ENCODE measurements at places on chromosomes 7 and 10.

DNA sequence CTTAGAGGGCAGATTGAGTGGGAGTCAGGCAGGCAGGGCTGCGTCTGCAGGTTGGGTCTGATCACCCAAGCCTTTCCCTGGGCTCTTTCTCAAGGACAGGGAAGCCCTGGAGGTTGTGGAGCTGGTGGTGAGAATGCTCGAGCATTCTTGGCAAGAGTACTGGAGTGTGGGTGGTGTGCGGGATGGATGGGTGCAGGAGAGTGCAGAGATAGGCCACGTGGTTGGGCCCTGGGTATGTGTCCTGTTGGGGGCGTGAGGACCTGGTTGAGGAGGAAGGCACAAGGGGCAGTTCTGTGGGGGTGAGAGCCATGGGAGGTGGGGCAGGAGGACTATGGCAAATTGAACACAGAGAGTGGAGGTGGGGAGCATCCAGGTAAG lies 135.9 kb downstream of the PTPN20 start:
- no peak for DNase-seq

DNA sequence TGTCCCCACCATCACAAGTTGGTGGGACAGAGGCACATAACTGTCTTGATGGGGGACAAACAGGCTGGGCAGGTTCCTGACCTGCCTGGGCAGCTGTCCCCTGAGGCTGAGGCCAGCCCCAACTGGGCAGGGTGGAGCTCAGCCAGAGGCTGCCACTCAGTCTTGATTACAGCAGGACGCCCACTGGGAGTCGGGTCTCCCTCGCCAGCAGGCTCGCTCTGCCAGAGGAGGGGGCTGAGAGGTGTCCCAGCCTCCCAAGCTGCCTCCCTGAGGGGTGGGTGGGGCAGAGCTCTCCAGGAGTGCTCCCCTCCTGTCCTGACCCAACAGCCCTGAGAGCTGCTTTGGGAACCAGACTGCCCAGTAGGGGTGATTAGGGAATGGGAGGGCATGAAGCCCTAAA lies 1.8 kb upstream of the CAMK2G start:
- peak; percentile 89 for DNase-seq

- DNase-seq: no peak
Observed at GRCh38 chr10:88292185-88292514, 291.0 kb downstream of the RNLS start.

DNA sequence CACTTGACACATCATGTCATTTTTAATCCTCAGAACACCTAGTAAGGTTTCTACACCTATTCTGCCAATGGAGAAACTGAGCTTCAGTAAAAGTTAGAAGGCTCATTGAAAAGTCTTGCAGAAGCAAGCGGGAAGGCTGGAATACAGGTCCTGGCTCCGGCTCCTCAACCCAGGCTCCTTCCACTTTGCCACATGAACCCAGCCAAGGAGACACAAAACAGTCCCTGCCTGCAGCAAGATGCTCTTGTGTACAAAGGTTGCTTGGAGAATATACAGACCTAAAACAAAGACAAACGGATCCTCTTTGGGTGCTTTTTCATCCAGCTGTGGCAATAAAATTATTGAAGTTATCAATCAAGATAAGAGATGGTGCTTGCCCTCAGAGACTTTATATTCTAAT lies 106.8 kb downstream of the SORBS1 start:
- DNase-seq: no peak

- DNase-seq: peak; percentile 81
Observed at GRCh38 chr7:29606287-29606721, 42.7 kb downstream of the PRR15 start.

GRCh38 chr7:80106498-80107113 lies 28.0 kb upstream of the GNAI1 start:
- no peak for DNase-seq

DNA sequence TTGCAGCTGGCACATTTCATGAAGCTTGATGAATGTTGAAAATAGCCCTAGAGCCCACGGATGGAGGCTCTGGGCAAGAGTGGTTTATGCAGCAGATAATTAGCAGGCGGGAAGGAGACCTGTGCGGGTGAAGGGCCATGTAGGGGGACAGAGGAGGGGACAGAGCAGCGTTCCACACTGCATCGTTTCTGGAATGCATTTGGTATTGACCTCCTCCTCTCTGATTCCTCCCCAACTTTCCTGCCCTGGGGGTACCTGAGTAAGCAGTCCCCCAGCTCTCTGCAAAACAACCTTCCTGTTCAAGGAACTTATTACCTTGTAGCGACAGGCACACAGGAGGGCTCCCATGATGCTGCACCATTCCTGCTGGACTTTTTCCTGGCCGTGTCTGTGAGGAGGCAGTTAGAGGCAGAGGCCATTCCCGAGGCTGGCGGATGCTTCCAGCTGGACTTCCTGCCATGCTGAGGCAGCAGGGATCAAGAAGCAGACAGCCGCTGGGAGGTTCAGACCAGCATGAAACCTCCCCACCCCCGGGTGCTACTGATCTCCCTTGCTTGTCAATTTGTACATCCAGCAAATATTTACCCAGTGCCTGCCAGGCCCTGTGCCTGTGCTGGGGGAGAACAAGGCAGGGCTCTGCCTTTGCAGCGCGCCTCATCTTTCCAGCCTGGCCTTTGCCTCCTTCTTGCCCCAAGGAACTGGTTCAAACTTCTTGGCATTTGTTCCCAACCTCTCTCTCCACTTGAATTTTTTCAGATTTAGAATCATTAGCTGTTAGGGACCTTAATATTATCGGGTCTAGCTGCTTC lies 28.7 kb downstream of the SLC29A3 start:
- DNase-seq: no peak

DNA sequence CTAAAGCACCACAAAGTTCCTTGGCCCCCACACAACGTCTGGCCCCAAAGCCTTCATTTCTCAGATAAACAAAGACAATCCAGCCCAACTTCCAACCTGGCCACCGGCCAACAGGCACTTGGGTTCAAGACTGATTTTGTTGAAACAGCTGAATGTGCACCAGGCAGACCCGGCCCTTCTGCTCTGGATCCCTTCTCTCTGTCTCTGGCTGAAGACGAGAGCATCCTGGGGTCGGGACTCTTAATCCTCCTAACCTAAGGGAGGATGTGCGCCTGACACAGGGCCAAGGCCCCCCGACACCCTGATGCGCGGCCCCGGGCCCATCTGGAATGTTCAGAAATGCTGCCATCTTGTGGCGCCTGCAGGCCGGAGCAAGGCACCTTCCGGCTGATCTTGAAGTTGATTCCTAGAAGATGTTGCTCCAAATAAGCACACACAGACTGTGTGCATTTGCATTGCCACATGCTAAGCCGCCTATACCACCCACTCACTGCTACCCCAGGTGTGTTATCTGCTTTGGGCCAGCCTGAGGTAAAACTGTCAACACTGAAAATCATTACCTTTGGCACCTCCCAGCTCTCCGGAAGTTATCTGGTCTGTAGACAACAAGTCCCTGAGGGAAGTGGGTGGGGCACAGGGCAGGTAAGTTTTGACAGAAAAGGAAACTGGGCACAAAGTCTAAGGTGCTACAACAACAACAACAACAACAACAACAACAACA lies 98.4 kb upstream of the HABP2 start:
- peak; percentile 67 for DNase-seq

DNA sequence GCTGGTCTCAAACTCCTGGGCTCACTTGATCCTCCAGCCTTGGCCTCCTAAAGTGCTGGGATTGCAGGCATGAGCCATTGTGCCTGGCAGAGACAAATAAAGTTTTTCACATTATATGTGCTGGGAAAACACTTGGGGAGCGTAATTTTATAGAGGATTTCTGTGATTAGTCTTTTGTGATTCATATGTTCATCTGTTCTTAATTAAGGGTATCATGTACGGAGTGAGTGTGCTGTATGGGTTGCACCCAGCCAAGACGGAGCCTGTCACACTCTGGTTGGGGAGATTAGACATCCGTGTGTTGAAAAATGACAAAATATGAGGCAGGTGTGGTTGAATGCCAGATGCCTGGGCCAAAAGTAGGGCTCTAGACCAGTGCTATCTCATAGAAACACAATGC lies 10.3 kb downstream of the ADRB1 start:
- no peak for DNase-seq

- no peak for DNase-seq
Observed at GRCh38 chr7:87113077-87113476, 39.2 kb upstream of the DMTF1 start.

GRCh38 chr10:17737027-17737965 lies 14.7 kb upstream of the TMEM236 start:
- DNase-seq: no peak

DNA sequence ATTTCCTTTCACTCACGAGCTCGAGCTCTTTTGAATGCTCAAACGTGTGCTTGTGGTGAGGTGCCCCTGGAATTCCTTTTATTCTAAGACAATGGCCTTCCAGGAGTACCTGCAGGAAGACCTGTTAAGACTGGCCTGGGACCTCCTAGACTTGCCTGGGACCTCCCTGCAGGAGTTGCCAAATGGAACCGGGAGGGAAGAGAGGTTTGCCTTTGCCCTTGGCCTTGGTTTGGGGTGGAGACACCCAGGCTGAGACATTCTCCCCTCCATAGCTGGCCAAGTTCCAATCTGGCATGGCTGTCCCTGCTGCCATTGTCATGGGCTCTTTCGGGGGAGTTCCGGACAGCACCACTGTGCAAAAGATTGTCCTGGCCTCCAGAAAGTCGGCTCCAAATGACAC lies 39.7 kb downstream of the DNAJB12 start:
- no peak for DNase-seq

- peak; percentile 47 for DNase-seq
Observed at GRCh38 chr7:39733881-39734632, 110.7 kb downstream of the RALA start.

GRCh38 chr7:20595971-20596370 lies 19.5 kb upstream of the ABCB5 start:
- DNase-seq: no peak

DNA sequence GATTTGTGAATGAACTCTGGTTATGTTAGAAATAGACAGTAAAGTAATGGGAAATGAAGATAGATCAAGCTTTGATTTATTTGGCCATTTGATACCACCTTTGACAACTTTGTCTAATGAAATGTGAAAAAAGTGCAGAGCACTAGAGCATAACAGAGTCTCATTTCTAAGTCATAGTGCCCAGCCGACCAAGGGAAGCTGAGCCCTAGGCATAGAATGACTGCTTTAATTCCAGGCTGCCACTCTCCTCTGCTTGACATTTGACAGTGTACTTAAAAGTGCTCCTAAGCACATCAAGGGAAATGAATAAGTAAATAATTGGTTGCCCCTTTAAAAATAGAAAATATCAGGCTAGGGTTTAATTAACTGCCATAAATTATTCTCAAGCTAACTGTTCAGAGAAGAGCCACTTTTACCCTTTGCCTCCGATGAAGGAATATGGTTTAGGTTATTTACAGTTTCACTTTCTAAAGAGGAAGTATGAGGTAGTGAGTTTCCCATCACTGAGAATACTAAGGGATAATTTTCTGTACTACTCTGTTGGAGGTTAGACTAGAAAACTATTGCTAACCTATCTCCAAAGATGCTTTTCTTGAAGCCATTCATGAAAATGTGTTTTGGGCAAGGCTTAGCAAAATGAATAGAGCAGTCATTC lies 591.6 kb downstream of the REEP3 start:
- DNase-seq: no peak

GRCh38 chr7:137985253-137985896 lies 16.5 kb downstream of the CREB3L2 start:
- DNase-seq: peak; percentile 64

DNA sequence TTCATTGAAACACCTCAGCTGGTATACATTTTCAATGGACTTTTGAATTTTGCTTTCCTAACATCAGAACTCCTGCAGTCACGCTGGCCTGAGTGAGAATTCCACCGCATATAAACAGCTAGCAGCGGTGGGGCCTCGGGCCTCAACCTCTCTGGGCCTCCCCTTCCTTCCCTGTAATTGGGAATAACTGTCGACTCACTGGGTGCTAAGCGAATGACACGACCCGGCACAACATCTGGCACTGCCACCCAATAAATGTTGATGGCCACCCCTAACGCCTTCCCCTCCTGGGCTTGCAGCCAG lies 670 bp downstream of the RCC1L start:
- no peak for DNase-seq

DNA sequence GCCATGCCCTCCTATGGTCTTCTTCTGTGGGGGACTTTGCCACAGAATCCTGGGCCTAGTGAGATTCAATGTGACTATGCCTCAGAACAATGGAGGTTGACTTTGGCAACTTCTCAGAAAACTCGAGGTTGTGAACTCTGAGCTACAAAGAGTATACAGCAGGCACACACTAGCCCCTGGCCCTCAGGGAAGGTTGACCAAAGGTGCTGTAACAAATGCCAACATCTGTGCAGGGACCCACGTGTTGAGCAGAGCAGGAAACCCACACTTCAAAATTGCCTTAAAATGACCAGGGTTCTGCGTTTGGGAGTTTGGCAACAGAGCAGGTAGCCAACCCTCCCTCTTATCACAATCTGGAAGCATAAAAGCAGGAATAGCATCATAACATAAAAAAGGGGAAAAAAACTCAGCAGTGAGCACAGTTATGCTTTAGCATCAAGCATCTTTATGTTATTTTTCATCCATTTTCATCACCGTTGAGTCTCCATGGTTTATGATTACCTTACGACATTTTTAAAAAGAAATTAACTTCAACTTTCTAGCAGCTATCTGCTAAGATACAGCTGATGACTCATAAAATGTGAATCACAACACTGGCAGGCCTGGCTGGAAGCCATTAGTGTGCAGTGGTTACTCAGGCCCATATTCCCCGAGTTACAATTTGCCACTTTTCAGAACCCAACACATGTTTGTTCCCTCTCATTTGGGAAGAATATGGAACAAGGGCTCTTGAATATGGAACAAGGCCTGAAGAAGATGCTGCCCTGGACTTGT lies 11.1 kb downstream of the PRLHR start:
- no peak for DNase-seq

GRCh38 chr10:99700649-99701048 lies 31.3 kb downstream of the COX15 start:
- DNase-seq: no peak

GRCh38 chr10:103855852-103856796 lies 748 bp upstream of the SH3PXD2A start:
- DNase-seq: no peak

GRCh38 chr10:24449321-24449740 lies 240.4 kb downstream of the KIAA1217 start:
- no peak for DNase-seq

- no peak for DNase-seq
Observed at GRCh38 chr10:120428754-120429153, 28.3 kb upstream of the PLPP4 start.

- no peak for DNase-seq
Observed at GRCh38 chr7:141407893-141408292, 143.3 kb upstream of the AGK start.

- DNase-seq: no peak
Observed at GRCh38 chr10:113555751-113556150, 2.9 kb downstream of the HABP2 start.

DNA sequence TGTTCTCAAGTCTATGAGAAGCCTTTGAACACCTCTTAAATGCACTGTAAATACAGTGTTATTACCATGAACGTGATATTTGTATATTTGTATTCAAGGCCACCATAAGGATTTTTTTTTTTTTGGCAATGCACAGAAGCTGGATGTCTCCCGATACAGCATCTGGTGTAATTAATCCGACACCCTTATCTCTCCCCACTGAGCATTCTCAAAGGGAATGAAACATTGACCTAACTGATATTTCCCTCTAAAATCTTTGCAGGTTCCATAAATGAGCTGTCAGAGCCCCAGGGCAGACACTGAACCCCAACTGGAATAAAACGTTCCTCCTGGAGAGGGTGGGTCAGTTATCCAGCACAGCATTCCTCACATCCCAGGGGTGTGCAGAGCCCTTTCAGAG lies 316.6 kb downstream of the PAXIP1 start:
- DNase-seq: no peak

- peak; percentile 50 for DNase-seq
Observed at GRCh38 chr10:103921750-103922195, 3.8 kb upstream of the STN1 start.

GRCh38 chr7:11294965-11295364 lies 321.3 kb downstream of the PHF14 start:
- DNase-seq: peak; percentile 27

- DNase-seq: no peak
Observed at GRCh38 chr7:15922002-15922401, 235.5 kb upstream of the MEOX2 start.

Data from ELF-1 (cell line).